ENCODE measurements at places on chromosomes 12 and 14.
A peak's percentile ranks its signal among the peaks of the same experiment; 100 is the strongest.

- no peak for DNase-seq
Measured at GRCh38 chr12:120651821-120652220, 11.4 kb downstream of the CABP1 start.

DNA sequence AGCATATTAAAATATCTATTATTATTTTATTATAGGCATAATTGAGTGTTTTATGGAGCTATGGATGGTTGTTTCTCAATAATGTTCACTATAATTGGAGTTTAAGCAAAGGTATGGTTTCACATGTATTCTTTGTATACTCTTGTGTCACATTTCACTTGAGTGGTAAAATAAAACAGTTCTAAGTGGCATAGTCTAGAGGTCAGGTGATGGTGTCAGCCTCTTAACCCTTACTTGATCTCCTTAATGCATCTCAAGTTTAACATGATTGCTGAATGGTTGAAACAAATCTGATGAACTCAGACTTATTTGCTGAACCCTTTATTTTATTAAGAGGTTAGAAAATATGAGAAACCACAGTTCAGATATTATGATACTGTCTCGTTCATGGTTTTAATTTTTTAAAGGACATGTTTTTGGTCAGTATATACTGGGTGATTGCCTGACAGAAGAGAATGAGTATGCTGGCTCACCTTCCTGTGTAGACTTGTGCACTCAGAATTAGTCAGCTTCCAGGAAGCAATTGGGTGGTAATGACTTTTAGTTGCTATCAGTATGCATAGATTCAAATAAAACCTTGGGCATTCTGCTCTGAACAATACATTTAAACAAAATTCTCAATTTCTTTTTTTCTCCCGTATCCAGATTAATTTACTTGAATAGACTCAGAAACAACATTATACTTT lies 464.6 kb downstream of the PCNX1 start:
- no peak for DNase-seq

DNA sequence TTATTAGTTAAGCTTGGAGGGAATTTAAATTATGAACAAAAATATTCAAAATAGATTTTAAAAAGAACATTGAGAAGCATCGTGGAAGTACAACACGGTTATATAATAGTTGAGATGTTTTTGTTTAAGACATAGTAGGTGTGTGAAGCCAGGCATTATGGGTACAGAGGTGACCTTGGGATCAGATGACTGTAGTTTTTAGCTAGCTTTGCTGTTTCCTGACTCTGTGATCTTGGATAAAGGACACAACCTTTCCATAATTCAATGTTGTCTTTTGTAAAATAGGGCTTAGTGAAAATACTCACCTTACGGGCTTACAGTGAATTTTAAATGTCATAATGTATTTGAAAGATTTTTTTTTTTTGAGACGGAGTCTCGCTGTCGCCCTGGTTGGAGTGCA lies 239.7 kb downstream of the SLC2A13 start:
- DNase-seq = no peak

DNA sequence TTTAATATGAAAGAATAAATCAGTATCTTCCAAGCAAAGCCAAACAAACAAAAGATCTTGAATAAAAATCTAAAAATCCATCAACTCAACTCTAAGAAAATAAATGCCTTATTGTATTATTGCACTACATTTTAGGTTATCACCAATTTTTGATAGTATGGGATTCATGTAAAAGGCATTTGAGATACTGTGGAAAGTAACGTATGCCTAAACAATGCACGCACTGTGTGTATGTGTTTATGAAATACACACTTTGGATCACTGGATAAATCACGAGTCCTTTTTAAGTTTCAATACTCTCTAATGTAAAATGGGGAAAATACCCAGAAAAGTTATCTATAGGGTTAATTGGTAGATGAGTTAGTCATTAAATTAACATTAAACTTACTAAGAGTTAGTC lies 17.7 kb downstream of the WBP11 start:
- no peak for DNase-seq

DNA sequence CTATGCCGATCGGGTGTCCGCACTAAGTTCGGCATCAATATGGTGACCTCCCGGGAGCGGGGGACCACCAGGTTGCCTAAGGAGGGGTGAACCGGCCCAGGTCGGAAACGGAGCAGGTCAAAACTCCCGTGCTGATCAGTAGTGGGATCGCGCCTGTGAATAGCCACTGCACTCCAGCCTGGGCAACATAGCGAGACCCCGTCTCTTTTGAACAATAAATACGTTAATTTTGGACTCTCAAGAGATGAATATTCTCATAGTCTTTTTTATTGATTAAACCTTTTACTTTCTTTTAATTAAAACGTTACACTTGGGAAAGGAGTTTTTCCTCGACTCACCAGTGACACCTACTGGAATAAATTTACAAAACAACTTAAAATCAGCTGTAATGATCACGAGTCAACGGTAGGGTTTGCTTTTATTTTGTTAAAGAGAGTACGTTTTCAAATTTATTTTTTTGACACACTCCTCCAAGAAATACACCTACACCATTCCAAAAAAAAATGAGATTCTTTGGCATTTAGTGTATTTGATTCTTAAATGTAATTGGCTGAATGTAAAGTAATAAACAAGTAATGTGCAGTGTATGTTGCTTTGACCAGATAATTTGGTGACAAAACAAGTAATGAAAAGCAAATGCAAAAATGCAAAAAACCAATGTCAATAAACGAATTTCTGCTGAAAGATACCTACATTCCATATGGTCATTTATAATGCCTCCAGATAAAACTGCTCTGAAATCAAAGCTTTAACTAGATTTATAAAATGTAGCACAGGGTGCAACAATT lies 687 bp upstream of the RPS29 start:
- DNase-seq = peak; percentile 65

Data from stimulated activated CD4-positive, alpha-beta T cell treated with anti-CD3 and anti-CD28 coated beads, Interleukin-2, amount 100 ng/mL, for 24 hours (primary cell).